Lung (tissue), 17 donors: ENCODE measurements at places on chromosomes 12 and 14. TPM values are rescaled to one million over a fixed set of nuclear protein-coding genes. Genes with fewer than 3 reads are reported as not detected.

- no peaks in the 10 kb centered on the region for H3K27me3 ChIP-seq
- no peaks in the 10 kb centered on the region for H3K4me1 ChIP-seq
- no peak overlapping the region for H3K27ac ChIP-seq
Measured at GRCh38 chr12:2997989-2998670, 38.9 kb downstream of the TEAD4 start.

IL26 gene
- not detected for total RNA-seq

DNA sequence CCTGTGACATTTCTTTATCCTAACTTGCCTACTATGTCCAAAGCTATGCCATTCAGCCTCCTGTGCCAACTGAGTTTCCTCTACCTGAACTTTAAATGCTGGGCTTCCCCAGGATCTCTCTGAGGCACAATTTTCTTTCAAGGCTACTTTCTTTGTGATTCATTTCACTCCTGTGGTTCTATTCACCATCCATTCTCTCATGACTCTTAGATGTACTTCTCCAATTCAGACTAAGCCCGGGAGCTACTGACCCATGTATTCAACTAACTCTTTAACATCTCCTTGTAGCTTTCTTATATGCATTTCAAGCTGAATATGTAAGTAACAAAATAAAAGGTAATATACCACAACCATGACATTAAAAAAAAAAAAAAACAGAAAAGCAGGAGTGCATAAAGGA is 738.9 kb upstream of the USP15 start:
- H3K36me3 ChIP-seq: no peaks in the 10 kb centered on the region
- H3K4me3 ChIP-seq: no peak overlapping the region
- H3K27me3 ChIP-seq: no peaks in the 10 kb centered on the region
- no peak for DNase-seq
- no peak overlapping the region for H3K27ac ChIP-seq
- no peaks in the 10 kb centered on the region for H3K4me1 ChIP-seq

TCL1B gene
- not detected for total RNA-seq

MORN3 gene
- 5.8 TPM for total RNA-seq

DNA sequence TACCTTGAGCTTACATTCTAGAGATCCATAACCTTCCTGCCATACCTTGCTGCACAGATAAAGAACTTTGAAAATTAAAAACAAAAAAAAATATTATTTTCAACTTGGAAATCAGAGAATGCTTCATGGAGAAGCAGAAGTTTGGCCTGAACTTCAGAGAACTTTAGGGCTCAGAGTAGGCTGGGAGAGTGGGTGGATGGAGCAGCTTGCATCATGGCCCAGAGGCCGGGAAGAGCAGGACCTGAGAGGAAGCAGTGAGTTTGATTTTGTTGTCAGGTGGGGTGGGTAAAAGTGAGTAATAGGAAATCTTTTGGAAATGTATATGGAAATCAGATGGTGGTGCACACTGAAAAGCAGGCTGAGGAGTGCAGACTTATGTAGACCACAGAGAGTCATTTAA is 228.5 kb upstream of the KRR1 start:
- H3K4me3 ChIP-seq: no peak overlapping the region
- no peaks in the 10 kb centered on the region for H3K4me1 ChIP-seq
- no peak overlapping the region for H3K27ac ChIP-seq
- H3K36me3 ChIP-seq: no peaks in the 10 kb centered on the region

GRCh38 chr12:117087808-117088207 is 11.4 kb downstream of the TESC start:
- DNase-seq: no peak
- no peaks in the 10 kb centered on the region for H3K36me3 ChIP-seq
- no peaks in the 10 kb centered on the region for H3K27me3 ChIP-seq
- no peaks in the 10 kb centered on the region for H3K4me1 ChIP-seq

TEX22 gene
- 2.1 TPM for total RNA-seq

GRCh38 chr12:82964446-82964845 is 277.7 kb downstream of the TMTC2 start:
- no peak for DNase-seq
- no peak overlapping the region for H3K4me3 ChIP-seq
- H3K27ac ChIP-seq: no peak overlapping the region
- H3K36me3 ChIP-seq: no peaks in the 10 kb centered on the region

GNPTAB gene
- total RNA-seq: 74.3 TPM

GRCh38 chr14:103008768-103009357 is 48.5 kb downstream of the CDC42BPB start:
- peaks cover 9% of the 10 kb centered on the region for H3K36me3 ChIP-seq
- H3K4me1 ChIP-seq: no peaks in the 10 kb centered on the region

DNA sequence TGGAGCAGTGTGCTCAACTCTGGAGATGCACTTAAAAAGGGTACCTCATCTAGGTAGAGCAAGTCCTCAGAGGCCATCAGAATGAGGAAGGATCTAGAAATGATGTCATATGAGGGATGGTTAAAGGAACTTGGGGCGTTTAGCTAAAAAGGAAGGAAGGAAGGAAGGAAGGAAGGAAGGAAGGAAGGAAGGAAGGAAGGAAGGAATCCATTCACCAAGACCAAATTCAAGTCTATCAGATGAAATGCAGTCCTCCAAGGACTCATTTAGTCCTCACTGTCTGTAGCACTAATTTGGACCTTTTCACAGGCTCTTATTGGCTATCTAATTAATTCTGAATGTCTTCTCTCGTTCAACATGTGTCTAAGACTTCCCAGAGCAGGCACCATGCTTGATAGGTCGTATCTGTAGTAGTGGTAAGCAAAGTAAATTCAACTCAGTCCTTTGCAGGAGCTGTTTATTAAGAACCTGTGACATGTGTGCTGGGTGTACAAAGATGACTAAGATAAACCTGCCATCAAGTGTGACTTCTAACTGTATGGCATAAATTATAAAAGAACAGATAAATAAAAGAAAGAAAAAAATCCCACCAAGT is 63.5 kb downstream of the LLPH start:
- no peak overlapping the region for H3K4me3 ChIP-seq
- no peak for DNase-seq
- peaks cover 26% of the 10 kb centered on the region for H3K4me1 ChIP-seq
- H3K27me3 ChIP-seq: no peaks in the 10 kb centered on the region
- no peak overlapping the region for H3K27ac ChIP-seq
- H3K36me3 ChIP-seq: no peaks in the 10 kb centered on the region

CCDC177 gene
- total RNA-seq: not detected

- H3K4me1 ChIP-seq: peaks cover 10% of the 10 kb centered on the region
- no peak for DNase-seq
- no peak overlapping the region for H3K4me3 ChIP-seq
- no peaks in the 10 kb centered on the region for H3K27me3 ChIP-seq
Measured at GRCh38 chr14:51592836-51593235, 58.9 kb upstream of the FRMD6 start.

- H3K4me1 ChIP-seq: no peaks in the 10 kb centered on the region
- no peaks in the 10 kb centered on the region for H3K36me3 ChIP-seq
- H3K27ac ChIP-seq: no peak overlapping the region
- H3K4me3 ChIP-seq: no peak overlapping the region
Measured at GRCh38 chr14:102201776-102202175, 62.1 kb downstream of the WDR20 start.

CLEC14A gene
- total RNA-seq: 91.3 TPM

LACRT gene
- total RNA-seq: not detected

DNA sequence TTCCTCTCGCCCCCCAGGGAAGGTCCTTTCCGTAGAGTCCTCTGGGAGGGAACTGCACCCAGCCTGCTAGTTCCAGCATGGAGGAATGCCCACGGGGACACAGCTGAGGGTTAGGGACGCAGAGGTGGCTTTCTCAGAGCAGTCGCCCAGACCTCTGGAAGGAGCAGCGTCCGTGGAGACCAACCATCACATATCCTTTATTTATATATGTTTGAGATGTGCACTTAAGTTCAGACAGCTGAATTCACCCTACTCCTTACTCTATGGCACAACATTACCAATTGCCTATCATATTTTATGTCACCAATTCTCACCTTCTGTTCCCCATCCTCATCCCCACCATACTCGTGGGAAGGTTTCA is 305.6 kb upstream of the DIO3 start:
- H3K4me1 ChIP-seq: no peaks in the 10 kb centered on the region
- no peak for DNase-seq
- no peak overlapping the region for H3K27ac ChIP-seq
- no peak overlapping the region for H3K4me3 ChIP-seq
- H3K36me3 ChIP-seq: no peaks in the 10 kb centered on the region

DNA sequence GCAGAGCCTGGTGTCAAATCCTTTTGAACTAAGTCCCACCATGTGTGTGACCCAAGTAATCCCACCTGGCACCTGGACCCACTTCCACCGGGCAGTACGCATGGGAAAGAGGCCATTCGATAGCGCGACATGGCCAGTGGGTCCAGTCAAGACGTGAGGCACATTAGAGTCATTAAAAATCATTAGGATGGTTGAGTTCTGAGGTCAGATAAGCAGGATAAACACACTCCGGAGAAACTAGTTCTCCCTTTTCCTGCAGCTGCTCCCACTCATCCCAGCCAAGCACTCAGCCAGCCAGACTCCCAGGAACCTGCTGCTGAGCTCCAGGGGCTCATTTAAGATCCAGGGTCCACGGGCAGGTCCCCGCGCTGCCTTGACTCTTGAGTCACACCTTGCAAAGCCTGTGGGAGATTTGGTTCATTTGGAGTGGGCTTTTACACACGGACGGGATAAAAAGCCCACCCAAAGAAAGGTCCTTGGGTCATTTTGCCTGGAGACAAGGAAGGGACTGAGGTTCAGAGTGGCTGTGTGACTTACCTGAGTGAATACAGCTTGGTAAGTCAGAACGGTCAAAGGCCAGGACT is 313.9 kb downstream of the BCL11B start:
- H3K27ac ChIP-seq: no peak overlapping the region
- no peaks in the 10 kb centered on the region for H3K27me3 ChIP-seq
- no peak for DNase-seq
- no peaks in the 10 kb centered on the region for H3K36me3 ChIP-seq
- no peak overlapping the region for H3K4me3 ChIP-seq

GRCh38 chr12:86234316-86234855 is 21.8 kb downstream of the MGAT4C start:
- no peak overlapping the region for H3K27ac ChIP-seq
- no peak overlapping the region for H3K4me3 ChIP-seq
- H3K4me1 ChIP-seq: no peaks in the 10 kb centered on the region
- no peak for DNase-seq
- H3K27me3 ChIP-seq: no peaks in the 10 kb centered on the region

DNA sequence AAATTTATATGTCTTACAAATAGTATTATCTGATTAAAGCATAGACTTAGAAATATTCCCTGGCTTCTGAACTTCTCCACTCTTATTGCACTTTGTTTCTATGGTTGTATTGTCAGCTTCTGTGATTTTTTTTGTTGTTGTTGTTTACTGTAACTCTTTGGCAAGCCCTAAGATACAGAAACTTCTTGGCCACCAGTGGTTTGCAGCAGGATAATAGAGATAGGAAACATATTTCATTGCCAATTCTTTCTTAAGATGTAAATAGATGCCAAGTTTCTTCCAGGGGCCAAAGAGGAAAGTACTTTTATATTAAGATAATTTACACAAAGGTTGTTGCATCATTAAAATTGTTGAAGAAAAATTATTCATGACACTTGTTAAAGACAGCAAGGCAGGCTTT is 123.8 kb downstream of the PTPRB start:
- H3K27me3 ChIP-seq: no peaks in the 10 kb centered on the region
- no peak overlapping the region for H3K27ac ChIP-seq
- no peak overlapping the region for H3K4me3 ChIP-seq
- no peak for DNase-seq

GRCh38 chr12:57086493-57087009 is 2.4 kb upstream of the NAB2 start:
- H3K27ac ChIP-seq: peak overlapping the region; percentile 99
- peak; percentile 92 for DNase-seq

DNA sequence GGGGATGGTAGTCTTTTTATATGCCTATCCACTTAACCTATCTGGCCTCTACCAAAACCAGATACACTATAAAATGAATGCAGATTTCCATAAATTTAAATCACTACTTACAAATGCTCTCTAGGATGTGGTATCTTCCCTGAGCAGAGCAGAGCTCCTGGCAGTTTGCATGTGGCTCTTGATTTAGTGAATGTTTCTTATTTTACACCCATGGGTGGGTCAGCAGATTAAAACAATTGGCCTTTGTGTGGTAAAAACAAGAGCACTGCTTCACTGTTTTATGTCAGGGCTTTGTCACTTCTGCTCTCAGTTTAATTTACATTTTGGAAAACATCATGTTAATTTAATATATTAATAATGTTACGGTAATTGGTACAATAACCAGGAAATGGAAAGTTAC is 5.5 kb downstream of the TAS2R19 start:
- peaks cover 4% of the 10 kb centered on the region for H3K4me1 ChIP-seq
- H3K36me3 ChIP-seq: peaks cover 2% of the 10 kb centered on the region
- H3K27me3 ChIP-seq: no peaks in the 10 kb centered on the region
- no peak overlapping the region for H3K4me3 ChIP-seq
- DNase-seq: no peak
- no peak overlapping the region for H3K27ac ChIP-seq

B3GNT4 gene
- total RNA-seq: 0.80 TPM

DNA sequence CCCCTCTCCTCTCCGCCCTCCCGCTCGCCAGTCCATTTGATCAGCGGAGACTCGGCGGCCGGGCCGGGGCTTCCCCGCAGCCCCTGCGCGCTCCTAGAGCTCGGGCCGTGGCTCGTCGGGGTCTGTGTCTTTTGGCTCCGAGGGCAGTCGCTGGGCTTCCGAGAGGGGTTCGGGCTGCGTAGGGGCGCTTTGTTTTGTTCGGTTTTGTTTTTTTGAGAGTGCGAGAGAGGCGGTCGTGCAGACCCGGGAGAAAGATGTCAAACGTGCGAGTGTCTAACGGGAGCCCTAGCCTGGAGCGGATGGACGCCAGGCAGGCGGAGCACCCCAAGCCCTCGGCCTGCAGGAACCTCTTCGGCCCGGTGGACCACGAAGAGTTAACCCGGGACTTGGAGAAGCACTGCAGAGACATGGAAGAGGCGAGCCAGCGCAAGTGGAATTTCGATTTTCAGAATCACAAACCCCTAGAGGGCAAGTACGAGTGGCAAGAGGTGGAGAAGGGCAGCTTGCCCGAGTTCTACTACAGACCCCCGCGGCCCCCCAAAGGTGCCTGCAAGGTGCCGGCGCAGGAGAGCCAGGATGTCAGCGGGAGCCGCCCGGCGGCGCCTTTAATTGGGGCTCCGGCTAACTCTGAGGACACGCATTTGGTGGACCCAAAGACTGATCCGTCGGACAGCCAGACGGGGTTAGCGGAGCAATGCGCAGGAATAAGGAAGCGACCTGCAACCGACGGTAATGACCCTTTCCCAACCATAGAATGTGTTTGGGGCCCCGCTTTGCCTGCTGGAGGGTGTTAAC is 615 bp downstream of the CDKN1B start:
- H3K27me3 ChIP-seq: no peaks in the 10 kb centered on the region
- peaks cover 31% of the 10 kb centered on the region for H3K4me1 ChIP-seq
- DNase-seq: peak; percentile 49
- peak overlapping the region; percentile 96 for H3K4me3 ChIP-seq
- peaks cover 24% of the 10 kb centered on the region for H3K36me3 ChIP-seq

- no peaks in the 10 kb centered on the region for H3K27me3 ChIP-seq
- H3K4me1 ChIP-seq: peaks cover 8% of the 10 kb centered on the region
- H3K4me3 ChIP-seq: no peak overlapping the region
- no peaks in the 10 kb centered on the region for H3K36me3 ChIP-seq
Measured at GRCh38 chr12:106074706-106075392, 63.9 kb downstream of the NUAK1 start.

ARHGAP9 gene
- total RNA-seq: 14.7 TPM

DNA sequence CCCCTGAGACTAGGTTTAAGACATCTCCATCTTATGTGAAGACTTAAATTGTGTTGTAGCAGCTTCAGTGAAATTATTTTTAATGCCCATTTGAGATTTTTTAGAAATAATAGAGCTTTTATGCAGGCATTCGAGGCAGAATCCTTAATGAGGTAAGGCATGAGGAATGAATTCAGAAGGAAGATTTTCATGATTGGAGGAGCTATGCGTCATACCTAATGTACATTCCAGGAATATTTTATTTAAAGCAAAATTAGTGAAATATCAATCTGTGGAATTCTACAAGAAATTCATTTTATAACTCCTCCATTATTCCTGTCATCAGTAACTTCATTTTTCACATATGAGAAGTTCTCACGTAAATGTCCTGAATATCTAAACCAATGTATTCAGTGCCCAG is 36.0 kb upstream of the GARIN6 start:
- no peaks in the 10 kb centered on the region for H3K4me1 ChIP-seq
- no peak overlapping the region for H3K27ac ChIP-seq
- no peak for DNase-seq
